GM12892 (cell line): ENCODE measurements at places on chromosomes 11 and 22.

DNA sequence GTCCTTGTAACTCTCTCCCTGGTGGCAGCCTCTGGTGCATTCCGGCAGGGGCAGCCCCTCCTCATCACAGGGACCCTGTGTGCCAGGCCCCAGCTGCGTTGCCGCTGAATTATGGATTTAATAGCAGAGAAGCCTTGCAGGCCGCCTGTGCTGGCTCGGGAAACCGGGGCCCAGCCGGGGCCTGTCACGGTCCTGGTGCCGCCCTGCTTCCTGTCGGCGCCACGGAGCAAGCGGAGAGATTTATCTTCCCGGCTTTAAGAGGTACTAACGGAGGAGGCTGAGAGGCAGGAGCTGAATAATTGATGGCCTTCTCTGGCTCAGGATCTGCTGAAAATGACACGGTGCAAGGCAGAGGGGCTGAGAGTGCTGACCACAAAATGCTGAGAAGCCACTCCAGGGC lies 54.0 kb upstream of the CCDC188 start:
- DNase-seq, result no peak

GRCh38 chr11:130300567-130300966 lies 14.2 kb downstream of the ZBTB44 start:
- no peak for DNase-seq

GRCh38 chr22:40813912-40814315 lies 5.2 kb downstream of the SLC25A17 start:
- no peak for DNase-seq

DNA sequence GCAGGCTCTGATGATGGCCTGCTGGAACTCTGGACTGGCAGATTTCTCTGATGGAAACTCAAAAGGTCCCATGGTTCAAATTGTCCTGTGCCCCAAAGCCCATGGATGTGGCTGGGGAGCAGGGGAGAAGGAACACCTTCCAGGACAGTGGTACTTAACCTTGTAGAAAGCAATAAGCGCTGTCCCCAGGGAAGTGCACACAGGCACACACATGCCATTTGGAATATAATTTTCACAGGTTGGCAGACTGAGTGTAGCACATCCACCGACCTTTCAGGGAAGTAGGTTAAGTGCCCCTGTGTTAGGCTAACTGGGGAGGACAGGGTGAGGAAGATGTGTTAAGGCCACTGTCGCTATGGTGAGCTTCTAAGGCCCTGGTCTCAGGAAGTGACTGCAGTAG lies 17.8 kb downstream of the DDX25 start:
- DNase-seq, result no peak

DNA sequence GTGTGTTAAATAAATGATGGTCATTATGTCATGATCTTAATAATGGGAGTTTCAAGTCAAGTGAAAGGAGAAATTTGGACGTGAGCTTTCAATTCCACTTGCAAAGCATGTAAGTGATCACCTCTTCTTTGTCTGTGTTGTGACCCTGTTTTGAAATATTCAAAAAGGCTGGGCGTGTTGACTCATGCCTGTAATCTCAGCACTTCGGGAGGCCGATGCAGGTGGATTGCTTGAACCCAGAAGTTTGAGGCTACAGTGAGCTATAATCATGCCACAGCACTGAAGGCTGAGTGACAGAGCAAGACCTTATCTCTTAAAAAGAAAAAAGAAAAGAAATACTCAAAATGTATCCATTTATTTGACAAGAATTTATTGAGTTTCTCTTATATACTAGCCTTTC lies 32.9 kb upstream of the EED start:
- no peak for DNase-seq

GRCh38 chr11:111631666-111632039 lies 29.4 kb downstream of the SIK2 start:
- no peak for DNase-seq

GRCh38 chr11:128705124-128705920 lies 11.4 kb downstream of the FLI1 start:
- no peak for DNase-seq

DNA sequence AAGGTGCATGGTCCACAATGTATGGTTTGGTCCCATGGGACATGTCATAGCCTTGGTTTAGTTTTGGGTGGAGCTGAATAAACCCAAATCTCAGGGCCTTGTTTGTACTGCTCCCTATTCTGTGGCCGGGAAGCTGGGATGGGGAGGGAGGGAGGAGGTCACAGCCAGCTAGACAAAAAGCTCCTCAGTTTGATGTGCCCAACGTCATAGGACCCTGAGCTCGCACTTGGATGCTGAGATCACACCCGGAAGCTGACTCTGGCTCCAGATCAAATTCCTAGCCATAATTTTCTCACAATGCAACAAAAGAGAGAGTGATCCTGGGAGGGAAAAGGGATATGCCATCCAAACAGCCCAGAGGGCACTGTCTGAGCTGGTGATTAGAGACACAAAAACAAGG lies 1.5 kb downstream of the HSPB2 start:
- no peak for DNase-seq

DNA sequence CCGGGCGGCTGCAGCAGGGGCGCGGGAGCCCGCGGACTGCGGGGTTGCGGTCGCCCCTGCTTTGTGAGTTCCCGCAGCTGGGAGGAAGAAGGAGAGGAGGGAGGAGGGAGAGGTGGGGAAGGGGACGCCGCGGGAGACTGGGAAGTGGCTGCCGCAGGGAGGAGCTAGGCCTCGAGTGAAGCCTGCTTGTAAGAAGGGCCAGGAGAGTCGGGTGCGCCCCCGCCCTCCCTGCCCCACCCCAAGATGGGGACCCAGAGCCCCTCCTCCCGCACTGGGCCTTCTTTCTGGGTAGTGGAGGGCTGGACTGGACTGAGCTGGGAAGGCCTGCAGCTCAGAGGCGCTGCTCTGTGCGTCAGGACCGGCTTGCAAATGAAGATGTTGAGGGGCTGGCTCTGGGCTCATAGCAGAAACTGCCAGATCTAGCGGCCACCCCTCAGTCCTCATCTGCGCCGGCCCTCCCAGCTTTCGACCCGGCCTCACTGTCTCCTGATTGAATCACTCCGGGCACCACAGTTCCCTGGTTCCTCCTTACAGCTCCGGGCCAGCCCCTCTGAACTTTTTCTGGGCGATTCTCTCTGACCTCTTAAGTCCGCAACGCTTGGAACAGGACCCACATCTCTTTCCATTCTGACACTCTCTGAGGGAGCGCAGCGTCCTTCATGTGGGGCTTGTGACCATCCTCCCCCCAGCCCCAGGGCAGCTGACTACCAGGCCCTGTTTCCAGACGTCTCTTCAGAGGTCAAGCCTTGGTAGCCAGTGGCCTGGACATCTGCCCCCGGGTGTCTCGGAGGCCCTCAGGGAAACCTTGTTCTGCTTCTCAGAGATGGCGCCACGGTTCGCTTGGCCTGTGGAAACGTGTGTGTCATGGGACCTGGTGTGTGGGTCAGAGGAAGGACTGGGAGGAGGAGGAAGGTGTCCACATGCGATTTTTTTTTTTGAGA lies 21.9 kb downstream of the SERPINH1 start:
- peak; percentile 44 for DNase-seq

DNA sequence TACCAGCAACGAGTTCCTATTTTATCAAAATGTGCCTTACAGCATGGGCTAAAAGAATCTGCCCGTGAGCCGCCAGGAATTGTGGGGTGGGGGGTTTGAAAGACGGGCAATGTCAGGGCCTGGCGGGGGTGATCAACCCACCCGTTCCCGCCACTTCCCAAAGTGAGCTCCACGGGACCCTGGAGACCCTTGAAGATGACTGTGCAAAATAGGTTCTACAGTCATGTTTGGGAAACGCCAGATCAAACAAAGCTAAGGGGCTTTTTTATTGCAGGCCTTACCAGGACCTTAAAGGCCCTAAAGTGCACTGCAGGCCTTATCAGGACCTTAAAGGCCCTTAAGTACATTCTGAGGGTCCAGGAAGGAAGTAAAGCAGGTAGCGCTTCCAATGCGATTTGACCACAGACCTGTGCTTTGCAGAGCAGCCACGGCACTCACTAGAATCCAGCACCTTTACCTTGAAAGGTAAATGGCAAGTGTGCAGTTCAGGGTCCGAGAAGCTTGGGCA lies 404.1 kb downstream of the SHANK2 start:
- no peak for DNase-seq

DNA sequence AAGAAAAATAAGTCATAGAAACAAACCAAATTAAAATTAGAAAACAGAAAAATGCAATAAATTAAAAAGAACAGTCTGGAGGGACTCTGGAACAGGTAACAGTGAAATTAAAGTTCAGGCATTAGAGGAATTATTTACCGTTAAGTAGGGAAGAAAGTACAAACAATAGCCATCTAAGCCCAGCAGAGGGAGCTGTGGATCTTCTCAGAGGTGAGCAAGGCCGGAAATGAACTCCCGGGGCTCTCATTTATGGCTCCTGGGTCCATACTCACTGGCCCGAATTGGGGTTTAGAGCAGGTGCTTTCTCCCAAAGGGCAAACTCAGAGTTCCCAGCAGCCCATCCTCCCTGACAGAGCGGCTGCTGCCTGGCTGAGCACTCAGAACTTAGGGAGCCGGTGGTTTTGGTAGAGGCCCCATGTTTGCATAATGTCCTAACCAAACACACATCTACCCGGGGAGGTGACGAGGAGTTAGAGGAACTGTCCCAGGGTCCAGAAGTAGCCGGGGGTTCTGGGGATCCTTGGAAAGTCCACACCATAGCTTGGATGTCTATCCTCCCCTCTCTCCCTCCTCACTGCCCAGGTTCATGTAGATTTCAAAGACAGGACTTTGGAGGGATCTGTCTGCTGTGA lies 87.8 kb upstream of the VPREB1 start:
- peak; percentile 61 for DNase-seq

- DNase-seq, result no peak
These were observed 70.2 kb downstream of the OR4C45 start for GRCh38 chr11:50102916-50103315.

GRCh38 chr11:22304337-22304961 lies 33.7 kb upstream of the SLC17A6 start:
- DNase-seq, result no peak
